ENCODE measurements at places on chromosomes 2 and 18. TPM values are rescaled to one million over a fixed set of nuclear protein-coding genes. Genes with fewer than 3 reads are reported as not detected.

DNA sequence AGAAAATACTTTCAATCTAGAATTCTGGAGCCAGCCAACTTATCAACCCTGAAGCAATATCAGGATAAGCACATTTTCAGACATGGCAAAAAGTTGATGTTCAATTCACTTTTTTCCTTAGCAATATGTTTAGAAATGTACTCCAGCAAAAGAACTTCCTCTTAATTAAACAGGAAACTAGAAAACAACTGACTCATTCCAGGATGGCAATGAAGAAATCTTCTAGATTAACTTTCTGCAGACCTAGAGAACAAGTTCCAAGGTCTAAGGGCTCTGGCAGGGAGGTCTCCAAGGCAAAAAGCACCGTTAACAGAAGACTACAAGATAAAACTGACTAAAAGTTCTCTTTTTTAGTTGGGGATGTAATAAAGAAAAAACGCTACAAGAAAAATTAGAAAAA, 69.2 kb upstream of the VWC2L start:
- no peak for DNase-seq

The EDAR gene
- 21.6 TPM for total RNA-seq

DNA sequence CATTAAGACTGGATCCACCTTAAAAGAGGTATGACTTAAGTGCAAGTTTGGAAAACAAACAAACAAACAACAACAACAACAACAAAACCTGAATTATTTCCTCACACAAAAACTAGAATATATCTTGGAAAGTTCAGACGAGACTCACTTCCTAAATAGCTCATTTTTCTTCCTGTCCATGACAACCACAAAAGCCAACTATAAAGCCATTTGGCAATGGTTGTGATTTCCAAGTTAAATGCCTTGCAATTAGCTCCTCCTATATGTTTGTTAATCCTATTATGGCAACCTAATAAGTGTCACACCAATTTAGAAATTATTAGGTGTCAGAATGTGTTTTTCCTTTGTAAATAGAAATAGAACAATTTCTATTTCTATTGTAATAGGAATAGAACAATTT, 91.6 kb upstream of the ARL5A start:
- DNase-seq, result no peak

The SGPP2 gene
- total RNA-seq, result 1.4 TPM

- DNase-seq, result peak; percentile 25
Measured at GRCh38 chr2:25912851-25913695, 34.8 kb upstream of the ASXL2 start.

GRCh38 chr2:24409171-24409570, 48.8 kb upstream of the ITSN2 start:
- DNase-seq, result no peak

DNA sequence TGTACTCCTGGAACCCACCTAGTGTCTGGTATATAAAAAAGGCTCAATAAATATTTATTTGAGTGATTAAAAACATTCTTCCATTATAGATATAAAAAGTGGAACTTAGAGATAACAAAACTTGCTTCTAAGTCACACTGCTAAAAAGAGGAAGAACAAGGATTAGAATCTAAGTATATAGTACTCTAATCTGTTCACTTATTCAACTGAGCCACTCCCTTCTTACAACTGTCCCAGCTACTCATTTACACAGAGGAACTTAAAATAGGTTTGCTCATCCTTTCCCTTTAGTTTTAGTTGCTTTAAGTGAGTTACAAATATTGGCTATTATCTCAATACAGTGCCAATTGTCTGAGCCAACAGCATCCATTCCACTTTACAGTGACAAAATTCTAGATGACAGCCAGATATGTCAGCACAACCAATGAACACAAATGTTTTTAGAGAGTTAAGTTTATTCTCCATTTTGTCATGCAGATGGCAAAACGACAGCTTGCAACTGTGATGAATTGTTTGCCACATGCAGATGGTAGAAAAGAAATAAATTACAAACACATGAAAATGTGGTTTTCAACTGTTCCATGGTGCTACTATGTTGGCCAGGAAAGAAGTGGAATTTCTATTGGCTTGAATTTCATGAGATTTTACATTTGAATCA, 280.7 kb upstream of the ZC3H15 start:
- no peak for DNase-seq

DNA sequence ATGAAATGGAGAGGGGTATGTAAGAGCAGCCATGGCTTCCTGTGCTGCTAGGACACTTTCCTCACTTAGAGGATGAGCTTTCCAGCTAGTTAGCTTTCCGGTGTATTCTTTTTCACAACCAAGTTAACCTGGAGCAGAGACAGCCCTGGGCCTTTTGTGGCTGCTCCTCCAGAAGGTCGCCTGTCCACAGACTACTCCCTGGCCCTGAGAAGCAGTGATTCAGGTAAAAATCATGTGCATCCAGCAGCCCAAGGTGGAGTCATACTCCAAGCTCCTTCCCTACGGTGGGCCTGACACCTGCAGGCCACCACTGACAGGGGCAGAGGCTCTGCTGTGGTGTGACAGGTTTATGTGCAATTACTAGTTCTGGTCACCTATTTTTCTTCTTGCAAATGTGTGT, 187.2 kb downstream of the ANKRD30B start:
- DNase-seq, result no peak

DNA sequence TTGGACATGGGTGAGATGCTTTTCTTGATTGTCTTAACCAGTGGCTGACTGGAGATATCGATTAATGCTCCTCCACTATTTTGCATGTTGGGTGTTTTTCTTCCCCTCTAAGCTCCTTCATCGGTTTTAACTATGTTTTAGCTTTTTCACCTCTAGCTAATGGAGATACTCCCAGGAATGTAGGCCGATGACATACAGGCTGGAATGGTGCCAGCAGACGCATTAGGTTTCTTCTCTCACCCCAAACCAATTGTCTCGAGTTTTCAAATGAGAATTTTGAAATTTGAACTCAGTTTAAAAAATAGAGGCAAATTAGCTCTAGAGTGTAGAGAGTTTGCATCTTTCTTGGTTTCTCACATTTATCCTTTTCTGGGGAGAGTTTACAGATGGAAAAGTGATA, 247.6 kb downstream of the RPRM start:
- DNase-seq, result no peak

GRCh38 chr2:5036256-5036655, 655.9 kb upstream of the SOX11 start:
- no peak for DNase-seq

DNA sequence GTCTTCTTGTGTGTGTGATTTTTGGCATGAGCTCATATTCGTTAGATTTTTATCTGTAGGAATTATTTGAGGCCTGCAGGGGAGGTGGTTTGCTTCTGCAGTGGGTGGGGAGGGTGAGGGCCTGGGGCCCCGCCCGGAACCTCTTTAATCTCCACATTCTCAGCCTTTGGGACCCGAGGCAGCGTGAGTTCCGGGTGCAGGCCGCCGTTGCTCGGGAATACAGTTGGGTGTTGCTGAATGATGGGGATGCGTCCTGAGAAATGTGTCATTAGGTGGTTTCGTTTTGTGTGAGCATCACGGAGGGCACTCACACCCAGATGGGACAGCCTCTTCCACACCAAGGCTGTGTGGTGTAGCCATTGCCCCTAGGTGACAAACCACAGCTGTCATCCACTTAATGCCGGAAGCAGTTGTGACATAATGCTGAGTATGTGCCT, 13.7 kb upstream of the GAL3ST2 start:
- DNase-seq, result no peak

The TMEM198 gene
- 0.69 TPM for total RNA-seq

DNA sequence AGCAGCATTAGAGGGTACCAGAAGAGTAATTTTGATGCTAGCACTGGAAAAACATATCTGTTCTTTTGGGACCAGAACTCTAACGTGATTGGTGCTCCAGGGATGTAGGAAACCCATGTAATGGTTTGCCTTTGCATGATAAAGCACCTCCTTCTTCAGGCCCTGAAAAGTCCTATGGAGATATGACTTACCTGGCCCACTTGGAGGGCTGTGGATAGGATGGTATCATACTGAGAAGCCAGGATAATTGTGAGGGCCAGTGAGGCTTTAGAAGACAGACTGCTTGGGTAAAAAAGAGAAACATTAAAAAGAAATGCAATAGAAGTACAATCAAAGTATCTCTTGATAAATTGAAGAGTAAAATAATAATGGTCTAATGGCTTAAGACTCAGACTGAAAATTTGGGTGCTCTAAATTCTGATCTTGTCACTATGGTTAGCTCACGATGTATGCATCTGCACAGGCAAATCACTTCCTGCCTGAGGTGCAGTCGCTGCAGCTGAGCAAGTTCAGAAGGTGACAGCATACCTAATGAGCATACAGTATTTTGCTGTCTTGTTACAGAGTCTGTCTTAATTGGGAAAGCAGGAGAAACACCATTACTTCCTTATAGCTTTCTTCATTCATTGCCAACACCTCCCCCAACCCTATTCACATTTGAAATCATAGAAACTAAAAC, 371.5 kb downstream of the NUP35 start:
- DNase-seq, result no peak

DNA sequence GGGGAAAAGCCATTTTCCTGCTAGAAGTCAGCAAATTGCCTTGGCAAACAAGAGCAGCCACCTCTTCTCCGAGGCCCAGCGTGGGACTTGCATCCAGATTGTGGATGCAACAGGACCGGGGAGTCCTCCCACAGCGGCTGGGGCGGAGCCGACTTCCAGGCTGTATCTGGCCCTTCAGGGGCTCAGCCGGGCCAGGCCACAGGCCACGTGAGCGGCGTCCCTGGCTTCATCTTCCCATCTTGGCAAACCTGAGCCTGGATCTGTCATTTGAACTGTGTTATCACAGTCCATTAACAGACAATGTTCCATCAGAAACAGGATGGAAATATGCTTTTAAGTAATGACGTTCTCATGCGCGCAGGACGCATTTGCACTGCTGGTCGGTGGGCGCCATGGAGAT, 483.5 kb upstream of the SALL3 start:
- DNase-seq, result no peak

The TUBA4B gene
- not detected for total RNA-seq

DNA sequence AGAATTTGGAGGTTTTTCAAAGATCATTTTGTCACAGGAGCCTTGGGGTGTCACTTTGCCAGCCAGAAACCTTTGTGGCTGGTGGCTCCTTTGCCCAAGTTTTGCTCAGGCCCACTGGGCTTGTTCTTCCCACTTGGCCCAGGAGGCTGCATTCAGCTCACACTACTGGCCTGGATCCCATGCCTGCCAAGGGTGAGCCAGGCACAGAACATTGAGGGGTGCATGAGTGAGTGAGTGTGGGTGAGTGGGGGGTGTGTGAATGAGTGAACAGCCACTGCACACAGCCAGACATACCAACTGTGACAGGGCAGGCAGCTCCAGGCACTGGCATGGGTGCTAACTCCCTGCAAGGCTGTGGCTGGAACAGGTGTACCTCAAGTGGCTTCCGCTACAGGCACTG, 39.6 kb downstream of the FAM171B start:
- no peak for DNase-seq

GRCh38 chr2:70474256-70474848, 79.3 kb downstream of the TGFA start:
- DNase-seq, result no peak

DNA sequence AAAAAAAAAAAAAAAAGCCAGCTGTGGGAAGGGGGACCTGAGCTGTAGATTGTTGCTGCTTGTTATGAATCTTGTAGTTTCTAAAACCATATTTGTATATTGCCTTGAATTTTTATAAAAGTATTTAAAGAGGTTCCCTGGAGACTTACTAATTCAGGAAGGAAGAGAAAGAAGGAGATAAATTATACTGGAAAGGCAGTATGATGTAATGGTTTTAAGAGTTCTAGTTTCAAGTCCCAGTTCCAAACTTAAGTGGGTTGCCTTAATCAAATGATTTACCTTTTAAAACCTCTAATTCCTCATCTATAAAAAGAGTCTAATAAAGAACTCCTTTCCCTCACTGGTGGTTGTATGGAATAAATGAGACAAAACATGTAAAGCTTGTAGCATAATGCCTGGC, 62.2 kb downstream of the PTRHD1 start:
- DNase-seq, result no peak

The CAPN14 gene
- total RNA-seq, result 0.24 TPM

GRCh38 chr18:21484851-21485636, 115.5 kb downstream of the ESCO1 start:
- DNase-seq, result no peak
